ENCODE measurements at places on chromosomes 1 and 21. TPM values are rescaled to one million over a fixed set of nuclear protein-coding genes. Genes with fewer than 3 reads are reported as not detected.

VASH2 gene
- total RNA-seq: not detected

OR6N1 gene
- not detected for total RNA-seq

ADGRL4 gene
- 35.0 TPM for total RNA-seq

SPRR1A gene
- not detected for total RNA-seq

NUDC gene
- 71.9 TPM for total RNA-seq

WNT9A gene
- 0.38 TPM for total RNA-seq

APOBEC4 gene
- total RNA-seq: not detected

WNT4 gene
- not detected for total RNA-seq

AADACL4 gene
- not detected for total RNA-seq

HTR1D gene
- total RNA-seq: not detected

TMIGD3 gene
- not detected for total RNA-seq

LAPTM5 gene
- 0.28 TPM for total RNA-seq

NDUFS5 gene
- total RNA-seq: 589 TPM

KRTAP13-2 gene
- total RNA-seq: not detected

C1orf232 gene
- not detected for total RNA-seq

TSPEAR gene
- total RNA-seq: not detected

RPTN gene
- under 0.01 TPM for total RNA-seq

MFAP2 gene
- total RNA-seq: 4.6 TPM

HES3 gene
- total RNA-seq: not detected

B3GALT2 gene
- 2.1 TPM for total RNA-seq

VANGL2 gene
- 0.28 TPM for total RNA-seq

BCAR3 gene
- total RNA-seq: 35.1 TPM

BATF3 gene
- 6.5 TPM for total RNA-seq

Measured in regular cardiac myocyte (primary cell).